ENCODE measurements at places on chromosomes 3 and 15. TPM values are rescaled to one million over a fixed set of nuclear protein-coding genes. Genes with fewer than 3 reads are reported as not detected.

GRCh38 chr15:93247466-93248121 lies 158.6 kb upstream of the RGMA start:
- DNase-seq: no peak
- H3K4me1 ChIP-seq: peaks cover 3% of the 10 kb centered on the region
- no peak overlapping the region for H3K4me3 ChIP-seq
- no peak overlapping the region for H3K27ac ChIP-seq

- no peaks in the 10 kb centered on the region for H3K27me3 ChIP-seq
- peaks cover 9% of the 10 kb centered on the region for H3K4me1 ChIP-seq
- no peak overlapping the region for H3K4me3 ChIP-seq
- DNase-seq: no peak
- H3K27ac ChIP-seq: peak overlapping the region; percentile 35
- H3K36me3 ChIP-seq: peaks cover 3% of the 10 kb centered on the region
These were observed 31.7 kb downstream of the HMCES start for GRCh38 chr3:129310111-129311011.

Gene PLA2G4B
- total RNA-seq: 13.4 TPM

DNA sequence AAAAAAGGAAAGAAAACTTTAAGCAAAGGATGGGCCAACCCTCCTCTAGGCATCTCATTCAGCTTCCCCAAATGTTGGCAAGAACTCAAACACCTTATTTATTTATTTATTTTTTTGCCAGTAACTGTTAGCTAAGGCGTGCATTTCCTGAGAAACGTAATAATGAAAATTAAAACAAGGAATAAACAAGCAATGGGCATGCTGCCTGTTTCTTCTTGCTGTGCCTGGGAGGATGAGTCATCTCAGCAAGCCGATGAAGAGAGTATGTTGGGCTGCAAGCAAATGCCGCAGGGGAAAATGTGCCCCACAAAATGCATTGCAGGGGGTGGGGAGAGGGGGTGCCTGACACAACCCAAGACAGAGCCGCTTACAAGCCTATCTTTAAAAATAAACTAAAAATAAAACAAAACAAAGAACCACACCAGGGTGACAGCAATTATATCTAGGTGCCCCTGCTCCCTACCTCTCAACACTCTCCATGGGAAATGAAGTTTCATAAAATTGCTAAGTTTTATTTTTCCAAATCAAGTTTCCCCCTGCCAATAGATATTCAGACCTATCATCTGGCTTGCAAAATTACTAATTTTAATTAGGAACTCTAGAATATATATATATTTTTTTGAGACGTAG lies 40.3 kb downstream of the EIF4E3 start:
- H3K4me1 ChIP-seq: peaks cover 44% of the 10 kb centered on the region
- H3K27me3 ChIP-seq: no peaks in the 10 kb centered on the region
- H3K36me3 ChIP-seq: no peaks in the 10 kb centered on the region
- no peak for DNase-seq
- no peak overlapping the region for H3K27ac ChIP-seq

DNA sequence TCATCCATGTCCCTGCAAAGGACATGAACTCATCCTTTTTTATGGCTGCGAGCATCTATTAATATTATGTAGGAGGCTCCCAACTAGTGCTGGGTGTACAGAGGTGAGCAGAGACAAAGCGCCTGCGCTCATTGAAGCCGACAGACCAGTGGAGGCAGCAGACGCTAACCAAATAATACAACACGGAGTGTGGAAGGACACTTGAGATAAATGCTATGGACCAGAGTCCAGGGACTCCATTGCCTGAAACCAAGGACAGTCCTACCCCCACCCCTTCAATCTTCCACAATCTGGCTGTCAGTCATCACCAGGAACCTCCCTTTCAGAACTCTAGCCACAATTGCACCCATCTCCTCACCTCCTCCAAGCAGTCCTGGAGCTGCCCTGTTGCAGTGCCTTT lies 41.5 kb downstream of the KLHL6 start:
- no peaks in the 10 kb centered on the region for H3K4me1 ChIP-seq
- H3K27ac ChIP-seq: no peak overlapping the region
- no peak overlapping the region for H3K4me3 ChIP-seq
- H3K27me3 ChIP-seq: no peaks in the 10 kb centered on the region
- no peaks in the 10 kb centered on the region for H3K36me3 ChIP-seq

DNA sequence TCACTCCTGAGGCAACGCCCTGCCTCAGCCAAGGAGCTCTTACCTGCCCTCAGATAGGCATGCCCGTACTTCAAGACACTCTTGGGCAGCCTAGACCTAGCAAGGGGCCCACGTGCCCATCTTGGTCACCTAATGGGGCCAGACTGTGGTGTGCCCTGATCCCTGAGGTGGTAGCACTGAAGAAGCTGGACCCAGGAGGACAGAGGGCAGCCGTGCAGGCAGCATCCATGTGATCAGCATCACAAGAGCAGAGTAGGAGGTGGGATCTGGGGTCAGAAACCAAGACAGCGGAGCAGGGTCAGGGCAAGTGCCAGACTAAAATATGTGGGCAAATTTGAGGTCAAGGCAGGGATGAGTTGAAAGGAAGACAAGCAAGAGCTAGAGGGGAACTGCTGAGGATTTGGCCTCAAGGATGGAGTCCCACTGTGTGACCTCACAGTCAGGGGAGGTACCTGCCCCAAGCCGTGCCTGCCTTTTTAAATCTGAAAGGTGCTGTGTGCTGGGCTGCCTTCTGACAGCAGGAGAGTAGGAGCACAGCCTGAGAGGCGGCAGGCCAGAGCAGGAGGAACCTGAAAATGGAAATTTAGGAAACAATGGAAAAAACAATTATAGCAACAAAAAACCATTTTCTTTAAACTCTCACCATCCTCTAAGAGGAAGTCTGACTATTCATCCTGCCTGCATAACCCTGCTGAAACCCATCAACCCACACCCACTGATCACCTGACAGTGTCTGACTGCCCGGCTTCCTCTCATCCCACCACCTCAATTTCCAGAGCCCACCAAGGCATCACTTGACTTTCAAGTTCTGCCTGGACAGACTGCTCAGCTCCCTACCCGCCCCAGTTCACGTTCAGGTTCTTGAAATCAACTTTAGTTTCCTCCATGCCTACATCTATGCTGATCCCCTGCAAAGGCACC lies 7.3 kb downstream of the ZBTB38 start:
- no peaks in the 10 kb centered on the region for H3K36me3 ChIP-seq
- no peak for DNase-seq
- H3K4me1 ChIP-seq: peaks cover 7% of the 10 kb centered on the region
- H3K27me3 ChIP-seq: no peaks in the 10 kb centered on the region
- H3K27ac ChIP-seq: no peak overlapping the region
- H3K4me3 ChIP-seq: no peak overlapping the region

DNA sequence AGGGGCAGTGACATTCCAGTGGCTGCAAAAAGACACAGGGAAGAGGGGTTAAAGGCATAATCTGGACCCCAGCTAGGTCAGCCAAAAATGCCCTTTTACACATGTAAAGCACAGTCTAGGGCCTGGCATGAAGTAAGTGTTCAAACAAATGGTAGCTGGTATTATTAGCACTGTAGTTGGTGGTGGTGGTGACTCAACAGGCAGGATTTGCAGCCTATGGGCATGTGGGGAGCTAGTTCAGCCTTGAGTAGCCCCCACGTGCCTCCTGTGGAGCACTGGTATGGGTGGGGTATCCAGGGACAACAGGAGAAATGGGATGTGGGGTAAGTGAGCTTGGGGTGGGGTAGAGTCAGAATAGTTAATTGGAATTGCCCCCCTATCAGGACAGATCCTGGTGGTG lies 27.6 kb downstream of the DNASE1L3 start:
- H3K27ac ChIP-seq: no peak overlapping the region
- no peak for DNase-seq

Gene DUOXA2
- total RNA-seq: 0.67 TPM
